Brain (organoid and tissue), 16 donors: ENCODE measurements at places on chromosomes 11 and 22. TPM values are rescaled to one million over a fixed set of nuclear protein-coding genes. Genes with fewer than 3 reads are reported as not detected.
A peak's percentile ranks its signal among the peaks of the same experiment; 100 is the strongest.

HTR3A gene
- 1.5 TPM for polyA plus RNA-seq

P2RY6 gene
- 0.49 TPM for polyA plus RNA-seq

DNA sequence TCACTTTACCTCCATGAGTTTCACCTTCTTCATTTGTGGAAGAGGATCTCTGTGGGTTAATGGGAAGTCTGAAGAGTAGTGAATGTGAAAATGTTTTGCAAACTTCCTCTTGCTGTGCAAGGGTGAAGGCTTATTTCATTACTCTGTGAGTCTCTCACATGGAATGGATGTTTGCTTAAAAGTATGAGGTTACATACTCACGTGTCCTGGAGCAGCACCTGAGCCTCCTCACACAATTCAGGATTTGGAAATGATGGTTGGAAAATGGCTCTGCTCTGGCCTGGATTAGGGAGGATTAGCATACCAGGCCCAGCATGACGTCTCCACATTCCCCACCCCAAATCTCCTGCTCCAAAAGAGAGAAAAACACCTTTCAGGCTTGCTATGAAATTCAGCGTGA, 4.8 kb downstream of the GRAMD1B start:
- DNase-seq = no peak

- DNase-seq = peak; percentile 82
These were observed 6.9 kb downstream of the KMT5B start for GRCh38 chr11:68206211-68206610.

- no peak for DNase-seq
These were observed 1.0 kb downstream of the SYT9 start for GRCh38 chr11:7252683-7253213.

DNA sequence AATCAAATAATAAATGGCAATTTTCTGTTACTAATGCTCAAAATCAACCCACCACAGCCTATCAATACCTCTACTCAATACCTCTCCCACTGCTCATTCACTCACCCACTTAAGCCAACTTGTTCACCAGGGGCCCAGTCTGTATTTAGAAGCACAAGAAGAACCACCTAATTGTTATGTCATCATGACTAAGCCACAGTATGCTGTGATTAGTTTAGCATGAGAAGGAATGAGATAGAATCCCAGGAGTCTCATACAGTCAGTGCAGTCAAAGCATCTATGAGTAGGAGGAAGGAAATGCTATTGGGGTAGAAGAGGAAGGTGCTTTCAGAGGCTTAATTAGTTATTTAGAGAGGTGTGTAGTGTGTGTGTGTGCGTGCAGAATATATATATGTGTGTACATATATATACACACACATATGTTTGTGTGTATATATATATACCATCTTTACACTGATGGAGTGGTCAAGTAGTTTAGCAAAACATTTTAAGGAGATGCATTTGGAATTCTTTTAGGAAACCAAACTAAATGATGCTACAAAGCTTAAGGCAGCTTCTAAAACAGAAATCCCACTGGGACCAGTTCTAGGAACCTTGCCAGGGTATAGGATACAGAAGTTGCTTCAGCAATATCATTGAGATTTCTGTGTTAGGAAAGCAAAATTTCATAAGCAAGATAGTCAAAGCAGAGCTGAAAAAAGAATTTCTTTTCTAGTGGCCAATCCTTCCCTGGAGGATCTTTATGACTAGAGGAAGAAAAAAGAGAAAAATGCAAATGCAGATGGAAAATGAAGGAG, 27.5 kb downstream of the KCNA4 start:
- peak; percentile 71 for DNase-seq

DNA sequence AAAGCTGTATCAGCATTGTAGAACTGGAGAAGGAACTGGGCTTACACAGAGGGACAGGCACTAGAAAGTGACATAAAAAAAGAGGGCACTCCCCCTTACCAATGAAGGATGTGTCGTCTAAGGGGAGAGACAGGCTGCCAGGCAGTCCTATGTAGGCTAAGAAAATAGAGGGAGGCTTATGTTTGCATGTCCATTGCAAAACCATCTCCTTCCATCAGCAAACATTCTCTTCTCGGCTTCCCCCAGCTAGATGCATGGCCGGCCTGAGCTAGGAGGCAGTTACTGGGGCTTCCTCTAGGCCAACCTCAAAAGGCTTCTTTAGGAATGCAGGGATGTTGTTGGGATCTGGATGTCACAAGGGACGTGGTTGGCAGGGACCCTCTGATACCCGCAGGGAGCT, 139.1 kb downstream of the PKNOX2 start:
- no peak for DNase-seq

DNA sequence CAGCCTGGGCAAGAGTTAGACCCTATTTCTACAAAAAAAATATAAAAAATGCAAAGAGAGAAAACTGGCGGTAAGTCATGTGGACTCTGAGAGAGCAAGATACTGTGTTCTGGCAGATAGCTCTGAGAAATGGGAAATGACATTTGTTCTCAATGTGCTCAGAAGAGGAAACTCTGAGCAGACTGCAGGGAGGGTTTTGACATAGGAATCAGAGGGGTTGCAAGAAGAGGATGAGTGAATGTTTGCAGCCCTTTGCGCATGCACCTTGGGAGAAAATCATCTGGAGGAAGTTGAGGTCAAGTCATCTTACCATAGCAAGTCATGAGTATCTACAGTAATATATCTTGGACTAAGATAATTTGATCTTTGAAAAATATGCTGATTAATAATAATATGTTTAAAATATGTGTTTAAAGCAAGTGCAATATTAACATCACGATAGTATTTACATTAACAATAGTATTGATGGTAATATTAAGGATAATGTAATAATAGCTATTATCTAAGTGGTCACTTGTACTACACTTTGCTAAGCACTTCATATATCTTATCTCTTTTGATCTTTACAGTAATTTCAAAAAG, 2.6 kb downstream of the ACER3 start:
- DNase-seq = no peak

DNA sequence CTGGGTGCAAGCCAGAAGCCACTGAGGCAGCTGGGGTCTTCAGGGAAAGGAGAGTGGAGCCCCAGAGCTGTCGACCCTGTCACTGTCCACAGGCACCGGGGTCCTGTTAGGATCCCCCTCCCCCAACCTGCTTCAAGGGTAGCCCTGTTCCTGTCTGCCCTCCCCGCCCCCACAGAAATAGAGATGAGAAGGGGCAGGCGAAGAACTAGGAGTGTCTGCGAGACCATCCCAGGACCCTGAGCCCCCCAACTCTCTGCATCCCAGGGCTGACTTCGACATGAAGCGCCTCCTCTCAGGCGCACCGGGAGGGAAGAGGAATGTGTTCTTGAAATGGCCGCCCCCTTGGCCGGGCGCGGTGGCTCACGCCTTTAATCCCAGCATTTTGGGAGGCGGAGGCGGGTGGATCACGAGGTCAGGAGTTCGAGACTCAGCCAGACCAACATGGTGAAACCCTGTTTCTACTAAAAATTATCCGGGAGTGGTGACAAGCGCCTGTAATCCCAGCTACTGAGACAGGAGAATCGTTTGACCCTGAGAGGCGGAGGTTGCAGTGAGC, 607 bp upstream of the ZNF70 start:
- peak; percentile 35 for DNase-seq

DNA sequence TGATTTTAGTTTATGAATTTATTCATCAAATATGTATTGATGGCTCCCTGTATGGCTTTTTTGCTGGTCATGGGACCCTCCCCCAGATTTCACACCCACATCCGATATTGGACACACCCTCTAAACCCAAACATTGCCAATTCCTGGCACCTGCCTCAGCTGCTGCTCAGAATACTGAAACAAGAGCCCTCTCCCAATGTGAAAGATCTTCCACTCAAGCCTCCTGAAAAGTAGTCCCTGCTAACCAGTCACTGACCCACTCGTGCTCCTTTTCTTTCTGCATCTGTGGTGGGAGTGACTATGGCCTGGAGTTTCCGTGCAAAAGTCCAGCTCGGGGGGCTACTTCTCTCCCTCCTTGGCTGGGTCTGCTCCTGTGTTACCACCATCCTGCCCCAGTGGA, at the start of gene CLDN25:
Gene CLDN25, plus strand, starts transcription at position 301 of the 400 bp plus-strand sequence. Its CDS starts 0 bp downstream, at position 301.
- DNase-seq = no peak
